Aorta (tissue), 5 donors: ENCODE measurements at places on chromosomes 7 and 10. TPM values are rescaled to one million over a fixed set of nuclear protein-coding genes. Genes with fewer than 3 reads are reported as not detected.

The MBLAC1 gene
- polyA plus RNA-seq, result 2.3 TPM

The PRKCQ gene
- polyA plus RNA-seq, result not detected

The PIK3CG gene
- 0.23 TPM for polyA plus RNA-seq

GRCh38 chr7:108454674-108455550, 1.3 kb downstream of the NRCAM start:
- DNase-seq, result no peak

GRCh38 chr7:32073533-32073932, 3.3 kb upstream of the PDE1C start:
- no peak for DNase-seq

GRCh38 chr10:127426746-127427145, 122.4 kb upstream of the NPS start:
- DNase-seq, result no peak

GRCh38 chr7:35752742-35753141, 48.1 kb upstream of the SEPTIN7 start:
- DNase-seq, result no peak

- no peak for DNase-seq
Observed at GRCh38 chr7:40058636-40059035, 75.8 kb downstream of the MPLKIP start.

GRCh38 chr10:12720217-12720981, 281.1 kb downstream of the CCDC3 start:
- DNase-seq, result peak; percentile 94

DNA sequence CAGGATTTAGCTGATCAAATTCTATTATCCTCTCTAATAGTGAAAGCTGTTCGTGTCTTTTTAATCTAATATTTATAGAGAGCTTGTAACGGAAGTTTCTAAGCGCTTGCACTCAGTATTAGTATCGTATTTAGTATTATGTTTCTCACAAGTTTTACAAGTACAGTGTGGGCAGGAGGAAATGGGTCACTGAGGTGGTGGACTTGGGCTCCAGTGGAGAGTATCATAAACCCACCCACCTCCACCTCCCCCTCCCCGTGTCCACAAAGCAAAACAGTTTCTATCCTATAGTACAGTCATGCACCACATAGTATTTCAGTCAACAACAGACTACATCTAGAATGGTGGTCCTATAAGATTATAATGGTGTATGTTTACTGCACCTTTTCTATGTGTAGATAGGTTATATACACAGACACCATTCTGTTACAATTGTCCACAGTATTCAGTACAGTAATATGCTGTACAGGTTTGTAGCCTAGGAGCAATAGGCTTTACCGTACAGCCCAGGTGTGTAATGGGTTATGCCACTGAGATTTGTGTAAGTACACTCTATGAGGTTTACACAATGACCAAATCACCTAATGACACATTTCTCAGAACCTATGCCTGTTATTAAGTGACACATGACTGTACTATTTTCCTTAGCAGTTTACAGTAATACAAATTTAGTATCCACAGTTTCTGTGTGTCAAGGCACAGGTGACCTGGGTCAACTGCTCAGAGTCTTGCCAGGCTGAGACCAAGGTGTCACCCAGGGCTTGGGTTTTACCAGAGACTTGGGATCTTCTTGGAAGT, 1021.3 kb upstream of the C7orf33 start:
- no peak for DNase-seq

DNA sequence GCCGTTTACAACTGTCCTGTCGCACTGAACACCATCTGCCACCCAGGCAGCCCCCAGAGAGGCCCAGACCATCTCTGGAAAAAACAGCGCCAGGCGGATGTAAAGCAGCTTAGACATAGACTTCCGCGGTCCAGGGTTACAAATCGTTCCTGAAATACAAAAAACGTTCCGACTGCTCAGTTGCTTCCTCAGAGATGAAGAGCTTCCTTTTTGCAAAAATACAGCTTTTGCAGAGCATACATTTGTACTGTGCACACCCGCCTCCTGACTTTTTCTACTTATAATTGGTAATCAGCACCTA, 11.4 kb downstream of the DAGLB start:
- peak; percentile 59 for DNase-seq

GRCh38 chr10:20877986-20878983, 18.8 kb downstream of the NEBL start:
- DNase-seq, result no peak
